Mammary epithelial cell (primary cell): ENCODE measurements at places on chromosomes 4 and X. TPM values are rescaled to one million over a fixed set of nuclear protein-coding genes. Genes with fewer than 3 reads are reported as not detected.
A peak's percentile ranks its signal among the peaks of the same experiment; 100 is the strongest.

DNA sequence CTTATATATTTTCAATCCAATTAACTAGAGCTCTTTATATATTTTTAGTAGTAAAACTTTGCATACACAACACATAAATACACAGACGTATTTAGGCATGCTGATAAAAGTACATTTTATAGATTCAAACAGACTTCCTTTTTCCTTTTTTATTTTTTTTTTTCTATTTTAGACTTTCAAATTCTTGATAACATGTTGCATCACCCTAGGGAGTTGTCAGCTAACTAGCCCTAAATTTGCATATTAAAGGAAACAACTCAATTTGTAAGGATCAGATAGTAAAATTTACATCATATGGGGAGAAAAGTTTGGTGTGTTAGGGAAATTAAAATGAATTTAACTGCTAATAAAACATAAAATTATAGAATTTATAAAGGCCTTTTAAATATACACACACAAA lies 47.4 kb upstream of the APOOL start:
- DNase-seq, result no peak

H2BW2 gene
- not detected for polyA plus RNA-seq

CAPN6 gene
- polyA plus RNA-seq, result 0.12 TPM

LRP2BP gene
- polyA plus RNA-seq, result 0.12 TPM

SHOX gene
- not detected for polyA plus RNA-seq

GRCh38 chr4:8181844-8182243 lies 17.2 kb upstream of the SH3TC1 start:
- no peak for DNase-seq

DNA sequence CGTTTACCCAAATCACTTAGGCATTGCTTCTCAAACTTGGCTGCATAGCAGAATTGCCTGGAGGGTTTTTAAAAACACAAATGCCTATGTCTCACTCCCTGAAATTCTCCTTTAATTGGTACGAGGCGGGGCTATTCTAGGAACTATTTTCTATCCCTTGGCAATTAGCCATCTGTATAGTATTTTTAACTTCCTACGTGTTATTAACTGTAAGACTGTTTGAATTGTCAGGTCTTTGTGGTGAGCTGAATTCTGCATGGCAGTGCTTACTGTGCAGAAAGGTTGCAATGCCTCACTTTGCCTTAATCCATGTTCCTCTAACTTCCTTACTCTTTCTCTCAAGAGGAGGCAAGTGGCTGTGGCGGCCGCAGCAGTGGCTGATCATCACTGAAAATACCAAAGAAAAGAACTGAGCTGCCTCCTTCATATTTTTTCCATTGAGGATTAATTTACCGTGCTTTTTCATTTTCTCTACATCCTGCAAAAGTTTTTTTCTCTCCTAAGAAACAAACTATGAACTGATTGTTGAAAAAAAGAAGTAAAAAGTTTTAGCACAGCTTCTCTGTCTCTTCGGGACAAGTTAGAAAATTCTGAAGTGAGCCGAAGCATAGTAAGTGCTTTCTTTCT lies at the start of gene SHROOM3:
TSS of gene SHROOM3 (plus strand) at position 329 of the 627 bp plus-strand sequence. CDS start 824 bp downstream, outside the sequence.
- DNase-seq, result peak; percentile 62

DNA sequence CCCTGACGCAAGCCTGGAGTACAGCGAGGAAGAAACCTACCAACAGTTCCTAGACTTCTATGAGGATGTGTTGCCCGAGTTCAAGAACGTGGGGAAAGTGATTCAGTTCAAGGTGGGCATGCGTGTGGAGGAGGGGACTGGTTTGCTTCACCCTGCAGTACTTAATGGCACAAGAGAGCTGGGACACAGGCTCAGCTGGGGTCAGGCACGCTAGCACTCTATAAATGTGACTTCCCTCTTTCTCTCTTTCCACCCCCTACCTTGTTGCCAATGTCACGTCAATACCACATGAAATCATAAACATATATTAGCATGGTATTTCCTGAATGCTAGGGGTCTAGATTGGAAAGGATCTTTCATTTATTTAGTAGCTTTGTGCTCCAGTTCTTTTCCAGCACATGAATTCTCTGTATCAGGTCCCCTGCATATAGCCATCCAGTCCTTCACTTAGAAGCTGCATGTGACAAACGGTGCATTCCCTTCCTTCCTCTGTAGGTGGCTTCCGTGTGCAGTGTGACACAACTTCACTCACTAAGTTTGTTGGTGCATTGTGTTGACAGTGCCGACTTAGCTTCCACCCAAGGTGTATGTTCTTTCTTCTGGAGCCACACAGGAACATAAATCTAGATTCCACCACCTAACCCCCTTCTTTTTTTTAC lies 25.6 kb downstream of the ZRSR2 start:
- DNase-seq, result no peak

DNA sequence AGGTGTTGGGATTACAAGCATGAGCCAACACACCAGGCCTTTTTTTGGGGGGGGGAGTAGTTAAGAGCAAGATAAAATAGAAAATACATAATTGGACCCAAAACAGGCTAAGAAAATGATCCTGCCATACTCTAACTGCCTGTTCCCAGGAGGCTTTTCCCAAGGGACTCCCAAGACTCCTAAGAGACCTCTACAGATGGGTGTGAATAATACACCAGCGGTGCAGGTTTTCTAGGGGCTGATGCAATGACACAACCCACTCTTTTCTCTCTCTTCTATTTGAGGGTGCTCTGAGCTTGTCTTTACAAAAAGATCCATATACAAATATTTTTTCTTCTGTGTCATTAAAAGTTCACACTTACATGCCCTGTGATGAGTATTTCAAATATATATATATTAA lies 116.9 kb downstream of the RASL11B start:
- no peak for DNase-seq

DNA sequence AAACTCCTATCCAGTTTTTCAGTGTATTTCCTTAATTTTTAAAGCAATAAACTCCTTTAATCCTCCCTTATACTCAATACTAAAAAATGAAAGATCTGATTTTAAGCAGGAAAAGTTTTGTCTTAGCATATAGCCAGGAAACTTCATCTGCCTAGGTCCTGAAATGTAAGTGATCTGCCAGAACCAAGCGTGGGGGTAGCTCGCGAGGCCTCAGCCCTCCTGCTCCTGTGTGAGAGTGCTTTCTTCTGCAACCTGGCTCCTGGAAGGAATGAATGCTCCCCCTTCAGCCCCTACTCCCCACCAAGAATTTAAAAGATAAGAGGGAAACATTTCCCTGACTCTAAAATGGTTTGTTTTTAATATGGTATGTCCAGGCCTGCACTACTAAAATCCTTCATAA lies 160.1 kb downstream of the CBR4 start:
- DNase-seq, result no peak

- no peak for DNase-seq
Measured at GRCh38 chr4:138202686-138203085, 39.5 kb downstream of the SLC7A11 start.

TMEM165 gene
- 57.2 TPM for polyA plus RNA-seq

DNA sequence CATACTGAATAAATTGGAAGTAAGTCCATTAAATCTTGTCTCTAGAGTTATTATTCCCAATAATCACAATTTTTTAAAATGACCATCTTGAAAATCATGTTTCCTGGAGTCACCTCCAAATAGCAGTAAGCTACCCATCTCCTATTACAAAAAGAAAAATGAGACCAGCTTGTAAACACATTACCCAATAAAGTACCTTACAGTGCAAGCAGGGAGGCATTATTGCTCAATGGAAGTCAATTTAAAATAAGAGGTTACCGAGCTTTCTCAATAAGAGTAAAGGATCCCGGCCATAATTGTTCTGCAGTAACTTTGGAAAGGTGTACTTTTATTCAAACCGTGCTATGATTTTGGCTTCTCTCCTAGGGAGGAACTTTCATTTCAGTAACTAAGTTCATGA lies 78.0 kb downstream of the DMD start:
- no peak for DNase-seq

- DNase-seq, result no peak
Measured at GRCh38 chrX:67784712-67785111, 240.9 kb downstream of the AR start.

CSAG3 gene
- not detected for polyA plus RNA-seq

CYLC1 gene
- polyA plus RNA-seq, result not detected

DNA sequence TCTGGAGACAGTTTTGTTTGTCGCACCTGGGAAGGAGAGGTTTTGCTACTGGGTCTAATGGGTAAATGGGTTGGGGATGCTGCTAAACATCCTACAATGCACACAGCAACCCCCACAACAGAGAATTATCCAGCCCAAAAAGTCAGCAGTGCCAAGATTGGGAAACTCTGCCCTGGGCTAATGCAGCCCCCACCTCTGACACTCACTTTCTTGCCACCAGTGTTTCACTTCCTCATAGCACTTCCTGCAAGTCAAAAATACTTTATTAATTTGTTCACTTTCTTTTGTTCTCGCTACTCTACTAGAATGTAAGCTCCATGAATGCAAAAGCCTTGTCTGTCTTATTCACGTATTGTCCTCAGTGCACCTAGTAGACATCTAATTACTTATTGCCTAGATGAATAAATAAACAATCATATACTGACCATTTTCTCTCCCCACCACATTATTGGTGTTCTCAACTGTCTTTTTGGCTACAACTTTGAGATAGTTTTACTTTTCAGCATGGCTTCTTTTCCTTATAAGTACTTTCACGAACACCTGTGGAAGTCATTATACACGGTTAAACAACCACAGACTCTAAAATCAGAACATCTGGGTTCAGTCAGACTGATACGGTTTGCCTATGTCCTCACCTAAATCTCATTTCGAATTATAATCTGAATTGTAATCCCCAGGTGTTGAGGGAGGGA lies 82.0 kb upstream of the PITX2 start:
- DNase-seq, result no peak

GRIA2 gene
- not detected for polyA plus RNA-seq

- DNase-seq, result peak; percentile 57
Measured at GRCh38 chr4:156751486-156751885, 220.1 kb downstream of the PDGFC start.

GRCh38 chr4:86108137-86108536 lies 251.7 kb downstream of the MAPK10 start:
- DNase-seq, result peak; percentile 11

UGT2B15 gene
- not detected for polyA plus RNA-seq

SPANXC gene
- not detected for polyA plus RNA-seq

SRPK3 gene
- 0.10 TPM for polyA plus RNA-seq

GRCh38 chrX:5399403-5399802 lies 829.3 kb downstream of the NLGN4X start:
- DNase-seq, result no peak

GRCh38 chr4:157898836-157899605 lies 273.8 kb downstream of the GASK1B start:
- no peak for DNase-seq

GRCh38 chr4:105240037-105240436 lies 93.4 kb downstream of the TET2 start:
- DNase-seq, result no peak

PF4V1 gene
- not detected for polyA plus RNA-seq

CEP135 gene
- 2.0 TPM for polyA plus RNA-seq

- DNase-seq, result no peak
Measured at GRCh38 chrX:97909245-97909644, 1025.5 kb downstream of the RPA4 start.

- DNase-seq, result no peak
Measured at GRCh38 chr4:168678751-168679366, 182.0 kb downstream of the PALLD start.

GRCh38 chr4:153549405-153549804 lies 83.2 kb downstream of the TMEM131L start:
- no peak for DNase-seq

GRCh38 chr4:117357437-117357836 lies 272.1 kb upstream of the TRAM1L1 start:
- no peak for DNase-seq

DNA sequence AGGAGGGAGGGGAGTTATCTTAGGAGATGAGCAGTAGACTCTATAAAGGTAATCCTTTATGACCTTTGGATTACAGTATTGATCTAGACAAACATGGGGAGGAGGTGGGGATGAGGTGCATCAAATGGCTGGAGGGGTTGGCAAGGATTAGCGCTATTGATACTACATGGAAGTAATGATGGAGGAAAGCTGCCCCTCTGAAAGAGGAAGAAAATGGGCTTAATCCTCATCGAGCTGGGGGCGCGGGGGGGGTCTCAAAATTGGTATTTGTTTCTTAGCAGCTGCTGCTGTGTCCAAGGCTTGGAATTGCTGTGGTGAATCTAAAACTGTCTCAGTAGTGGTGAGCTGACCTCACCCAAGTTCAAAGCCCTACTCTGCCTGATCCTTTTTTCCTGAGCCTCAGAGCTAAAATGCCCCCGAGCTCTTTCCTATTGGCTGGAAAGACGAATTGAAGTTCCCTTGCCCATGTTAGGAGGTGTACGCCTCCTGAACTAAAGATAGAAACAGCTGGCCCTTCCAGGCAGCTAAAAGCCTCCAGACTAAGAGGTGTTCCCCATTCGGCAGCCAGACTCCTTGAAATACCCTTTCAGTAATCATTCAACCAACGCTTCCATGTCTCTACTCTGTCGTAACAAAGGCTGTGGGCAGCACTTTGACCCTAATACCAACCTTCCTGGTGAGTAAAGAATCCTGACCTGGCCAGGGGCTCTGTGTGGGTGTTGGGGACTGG lies at the start of gene ITGB1BP2:
TSS of gene ITGB1BP2 (plus strand) at position 556 of the 730 bp plus-strand sequence. CDS start at position 613, 57 bp downstream.
- DNase-seq, result no peak
